ENCODE measurements at places on chromosomes 2 and 18.
A peak's percentile ranks its signal among the peaks of the same experiment; 100 is the strongest.

DNA sequence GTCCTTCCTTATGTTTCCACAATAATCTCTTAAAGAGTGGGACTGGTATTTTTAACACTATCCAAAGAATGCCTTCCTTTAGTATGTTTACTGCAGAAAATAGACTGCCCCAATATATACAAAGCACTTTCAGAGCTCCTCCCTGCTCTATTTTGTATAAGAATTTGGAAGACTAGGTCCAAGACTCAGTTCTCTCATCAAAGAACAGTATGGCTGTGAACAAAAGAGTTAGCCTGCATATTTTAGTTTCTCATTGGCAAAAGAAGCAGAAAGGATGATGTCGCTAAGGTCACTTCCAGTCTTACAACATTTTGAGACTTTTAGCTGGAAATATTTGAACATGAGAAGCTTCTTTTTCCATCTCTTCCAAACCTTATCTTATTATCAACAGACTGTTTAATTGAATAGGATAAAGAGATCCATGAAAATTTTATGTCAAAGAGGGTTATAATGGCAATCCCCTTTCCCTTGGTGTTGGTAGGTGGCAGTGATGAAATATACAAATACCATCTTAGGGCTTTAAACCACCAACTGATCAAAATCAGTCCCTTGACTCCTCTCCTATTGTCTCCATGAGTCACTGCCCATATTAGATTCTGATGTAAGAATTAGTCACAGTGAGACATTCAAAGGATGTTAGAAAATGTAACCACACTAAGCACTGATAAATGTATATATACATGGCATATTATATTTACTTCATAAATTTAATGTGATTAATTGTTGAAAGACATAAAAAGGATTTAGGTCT, 266.9 kb upstream of the DSEL start:
- DNase-seq: no peak

- no peak for DNase-seq
These were observed 245.0 kb downstream of the CLIP4 start for GRCh38 chr2:29360016-29360784.

DNA sequence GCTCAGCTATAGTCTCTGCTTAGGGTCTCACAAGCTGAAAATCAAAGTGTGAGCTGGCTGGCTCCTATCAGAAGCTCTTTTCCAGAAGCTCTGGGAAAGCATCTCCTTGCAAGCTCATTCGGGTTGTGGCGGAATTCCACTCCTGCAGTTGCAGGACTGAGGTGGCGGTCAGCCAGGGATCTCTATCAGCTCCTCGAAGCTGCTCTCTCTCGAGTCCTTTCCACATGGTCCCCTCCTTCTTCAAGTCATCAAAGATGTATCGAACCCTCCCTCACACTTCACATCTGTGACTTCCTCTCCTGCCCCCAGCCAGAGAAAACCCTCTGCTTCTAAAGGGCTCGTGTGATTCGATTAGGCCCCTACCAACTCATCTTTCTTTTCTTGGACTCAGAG, 141.7 kb downstream of the ZFP36L2 start:
- DNase-seq: no peak

- no peak for DNase-seq
These were observed 64.8 kb upstream of the DARS1 start for GRCh38 chr2:136049991-136050920.

DNA sequence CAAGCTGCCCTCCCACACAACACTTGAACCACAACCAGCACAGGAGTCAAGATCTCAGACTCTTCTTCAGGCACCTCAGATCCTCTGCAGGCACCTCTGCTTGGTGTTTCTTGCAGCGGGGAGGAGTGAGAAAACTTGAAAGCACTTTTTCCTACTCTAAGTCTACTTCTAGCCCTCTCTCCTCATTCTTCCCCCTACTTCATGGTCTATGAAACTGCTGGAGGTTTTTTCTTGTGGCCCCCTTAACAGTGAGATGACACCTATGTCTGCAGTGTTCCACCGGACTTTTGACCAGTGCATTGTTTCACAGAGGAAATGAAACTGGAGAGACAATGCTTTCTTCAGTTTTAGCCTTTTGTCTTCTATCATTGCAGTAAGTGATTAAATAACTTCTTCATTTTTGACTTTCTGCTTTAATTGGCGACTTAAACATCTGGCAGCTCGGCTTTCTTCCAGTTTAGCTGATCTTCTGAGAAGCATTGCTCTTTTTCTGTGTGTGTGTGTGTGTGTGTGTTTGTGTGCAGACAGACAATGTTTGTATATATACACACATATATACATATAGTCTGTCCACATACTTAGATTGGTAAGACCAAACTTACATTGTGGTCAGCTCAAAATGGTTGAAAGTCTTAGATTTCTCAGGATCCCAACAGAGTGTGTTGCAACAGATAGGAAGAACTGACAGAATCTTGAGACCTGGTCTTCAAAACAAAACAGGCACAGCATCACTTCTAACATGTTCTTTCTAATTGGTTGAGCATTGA, 1474.0 kb upstream of the TMEFF2 start:
- no peak for DNase-seq

- DNase-seq: no peak
These were observed 158.3 kb downstream of the LDLRAD4 start for GRCh38 chr18:13376841-13377351.

GRCh38 chr2:100818606-100819369, 1.2 kb upstream of the NPAS2 start:
- DNase-seq: no peak

- no peak for DNase-seq
These were observed 12.1 kb downstream of the MAP4K3 start for GRCh38 chr2:39424951-39425350.

GRCh38 chr2:234544659-234545611, 48.1 kb upstream of the ARL4C start:
- DNase-seq: peak; percentile 59

DNA sequence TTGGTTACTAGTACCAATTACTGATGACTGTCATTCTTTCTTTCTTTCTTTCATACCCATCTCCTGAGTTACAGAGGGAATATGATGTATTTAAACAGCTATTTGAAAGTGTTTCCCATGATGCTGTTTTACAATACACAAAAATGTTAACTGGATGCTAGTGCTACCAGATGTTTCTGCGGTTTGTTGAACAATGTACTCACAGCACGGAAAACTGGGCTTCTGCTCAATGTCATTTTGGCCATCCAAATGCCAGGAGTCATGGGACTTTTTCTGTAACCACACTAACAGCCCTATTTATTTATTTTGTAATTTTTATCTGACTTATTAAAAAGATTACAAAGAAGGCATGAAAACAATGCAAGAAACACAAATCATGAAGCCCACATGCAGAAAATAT, 313.8 kb downstream of the RIT2 start:
- DNase-seq: no peak

DNA sequence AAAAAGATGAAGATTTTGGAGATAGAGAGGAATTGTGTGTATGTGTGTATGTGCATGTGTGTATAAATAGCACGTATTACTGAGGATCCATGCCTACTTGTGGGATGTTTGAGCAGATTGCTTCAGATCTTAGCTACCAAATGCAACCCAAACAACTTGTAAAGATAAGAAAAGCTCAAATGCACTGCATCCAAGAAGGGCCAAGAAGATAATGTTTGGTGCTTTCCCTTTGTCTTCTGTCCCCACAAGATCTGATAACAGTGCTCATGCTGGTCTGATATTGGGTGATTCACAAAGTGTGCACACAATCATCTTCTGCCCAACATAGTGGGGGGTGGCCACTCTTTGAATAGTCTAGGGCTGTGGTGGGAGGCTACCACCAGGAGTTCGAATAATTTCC, 284.8 kb upstream of the CYRIA start:
- DNase-seq: no peak

DNA sequence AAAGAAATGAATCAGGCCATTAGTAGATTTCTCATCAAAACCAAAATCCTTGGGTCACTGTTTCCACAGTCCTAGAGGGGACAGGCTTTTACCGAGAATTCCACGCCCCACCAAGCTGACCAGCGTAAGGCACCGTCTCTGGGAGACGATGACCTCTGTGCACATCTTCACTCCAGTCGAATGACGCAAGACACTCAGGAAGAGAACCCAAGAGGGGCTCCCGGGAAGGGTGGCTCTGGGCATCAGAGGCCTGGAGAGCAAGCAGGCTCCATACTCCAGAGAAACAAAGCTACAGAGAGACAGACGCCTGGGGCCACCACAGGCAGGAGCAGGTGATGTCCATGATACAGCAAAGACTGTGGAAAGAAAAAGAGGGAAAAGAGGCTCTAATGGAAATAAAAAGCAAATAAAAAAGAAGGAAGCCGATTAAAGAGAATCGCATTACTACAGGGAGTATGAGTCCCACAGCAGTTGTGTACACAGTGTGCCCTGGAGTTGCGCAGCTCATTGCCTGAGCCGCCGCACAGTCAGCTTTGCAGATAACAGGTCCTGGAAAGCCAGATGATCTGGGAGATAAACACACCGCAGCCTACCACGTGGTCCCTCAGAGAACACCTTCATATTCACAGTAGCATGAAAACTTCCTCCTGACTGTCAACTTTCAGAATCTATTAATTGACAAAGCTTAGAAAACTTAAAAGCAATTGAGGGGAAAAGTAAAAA, 572.7 kb upstream of the SALL3 start:
- no peak for DNase-seq

DNA sequence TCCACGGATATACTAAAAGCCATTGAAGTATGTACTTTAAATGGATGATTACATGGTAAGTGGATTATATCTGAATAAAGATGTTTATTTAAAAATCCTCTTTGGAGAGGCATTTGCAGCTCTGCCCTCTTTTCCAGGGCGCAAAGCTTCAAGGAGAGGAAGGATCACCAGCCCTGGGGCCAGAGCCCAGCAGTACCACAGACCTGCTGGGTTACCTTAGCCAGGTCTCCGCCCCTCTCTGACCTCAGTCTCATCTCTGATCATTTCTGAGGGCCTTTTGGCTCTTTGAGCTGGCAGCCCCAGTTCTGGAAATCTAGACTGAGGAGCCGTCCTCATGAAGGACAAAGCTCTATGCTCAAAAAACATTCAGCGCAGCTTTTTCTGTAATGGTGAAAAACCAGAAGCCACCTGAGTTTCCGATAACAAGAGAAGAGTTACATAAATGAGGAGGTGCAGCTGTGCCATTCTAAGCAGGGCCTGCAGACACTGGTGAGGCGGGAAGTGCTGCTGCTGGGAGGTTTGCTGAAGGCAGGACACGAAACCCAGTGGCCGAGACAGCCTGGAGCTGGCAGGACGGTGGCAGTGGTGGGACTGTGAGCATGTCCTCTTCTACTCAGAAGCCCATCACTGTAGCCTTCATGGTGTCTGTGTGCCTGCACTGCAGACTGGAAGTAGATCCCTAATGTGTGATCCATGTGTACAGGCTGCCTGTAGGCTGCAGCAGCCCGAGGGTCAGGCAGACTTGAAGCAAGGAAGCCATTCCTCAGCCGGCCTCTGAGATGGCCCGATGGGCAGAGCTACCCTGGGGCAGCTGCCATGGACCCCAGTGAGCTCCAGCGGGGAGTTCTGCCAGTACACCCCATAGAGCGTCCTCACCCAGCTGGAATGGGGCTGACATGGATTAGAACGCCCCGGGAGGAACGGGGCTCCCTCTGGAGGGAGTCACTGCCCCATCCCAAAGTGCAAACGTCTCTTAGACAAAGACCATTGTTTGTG, 27.7 kb downstream of the ADRA2B start:
- no peak for DNase-seq

- DNase-seq: no peak
These were observed 1026.2 kb upstream of the ZEB2 start for GRCh38 chr2:145546091-145546490.

- DNase-seq: no peak
These were observed 160.0 kb upstream of the MYO3B start for GRCh38 chr2:170017860-170018532.

GRCh38 chr2:88807237-88807962, 115.9 kb downstream of the RPIA start:
- DNase-seq: no peak

- DNase-seq: no peak
These were observed 7.1 kb downstream of the CIB4 start for GRCh38 chr2:26633993-26634595.

DNA sequence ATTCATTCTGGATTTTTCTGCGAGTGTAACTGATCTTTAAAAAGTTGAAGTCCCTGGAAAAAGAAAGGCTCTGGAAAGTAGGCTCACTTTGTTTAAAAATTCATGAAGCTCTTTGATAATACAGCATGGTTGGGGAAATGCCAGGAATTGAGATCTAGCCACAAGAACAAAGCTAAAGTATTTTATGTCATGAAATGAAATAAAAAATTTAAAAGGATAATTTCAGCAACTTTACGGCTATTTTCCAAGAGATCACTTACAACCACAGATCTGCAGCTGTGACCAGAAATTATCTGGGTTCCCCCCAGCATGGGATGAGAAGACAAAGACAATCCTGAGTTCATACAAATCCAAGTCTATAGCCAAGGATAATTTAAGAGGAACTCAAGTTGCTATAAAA, 25.3 kb upstream of the RFX8 start:
- DNase-seq: no peak

DNA sequence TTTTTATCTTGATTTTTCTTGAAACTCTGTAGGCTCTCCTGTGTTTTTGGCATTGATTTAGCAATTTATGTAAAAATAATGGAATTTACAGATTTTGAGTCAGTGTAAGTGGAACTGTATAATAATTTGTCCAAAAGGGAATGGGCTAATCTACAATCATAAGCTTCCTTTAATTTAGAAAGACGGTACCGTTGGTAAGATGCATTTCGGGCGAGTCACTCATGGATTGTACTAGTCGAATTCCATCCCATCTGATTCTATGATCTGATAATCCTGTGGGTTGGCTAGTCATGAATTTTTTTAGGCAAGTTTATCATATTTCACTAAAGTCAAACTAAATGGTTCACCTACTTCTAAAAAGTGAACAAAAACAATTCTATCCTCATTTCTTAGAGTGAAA, 133.4 kb downstream of the ZNF407 start:
- DNase-seq: no peak

DNA sequence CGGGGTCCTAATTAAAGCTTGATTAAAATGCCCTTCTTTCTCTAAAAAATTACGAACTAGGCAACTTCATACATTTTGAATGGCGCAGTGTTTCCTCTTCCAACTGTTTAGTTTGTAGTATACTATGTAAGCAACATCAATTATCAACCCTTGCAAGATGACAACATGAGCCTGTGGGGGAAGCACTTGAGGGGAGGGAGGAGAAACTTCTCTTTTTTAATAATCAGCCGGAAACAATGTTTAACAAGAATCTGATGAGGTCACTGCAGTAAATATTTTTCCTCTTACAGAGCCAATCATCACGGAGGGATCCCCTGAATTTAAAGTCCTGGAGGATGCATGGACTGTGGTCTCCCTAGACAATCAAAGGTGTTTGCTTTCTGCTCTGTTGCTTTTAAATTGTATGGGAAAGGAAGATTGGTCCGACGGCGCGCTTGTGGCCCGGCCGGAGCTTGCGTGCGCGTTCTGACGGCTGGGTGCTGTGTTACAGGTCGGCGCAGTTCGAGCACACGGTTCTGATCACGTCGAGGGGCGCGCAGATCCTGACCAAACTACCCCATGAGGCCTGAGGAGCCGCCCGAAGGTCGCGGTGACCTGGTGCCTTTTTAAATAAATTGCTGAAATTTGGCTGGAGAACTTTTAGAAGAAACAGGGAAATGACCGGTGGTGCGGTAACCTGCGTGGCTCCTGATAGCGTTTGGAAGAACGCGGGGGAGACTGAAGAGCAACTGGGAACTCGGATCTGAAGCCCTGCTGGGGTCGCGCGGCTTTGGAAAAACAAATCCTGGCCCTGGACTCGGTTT, 5.3 kb upstream of the DLX1 start:
- no peak for DNase-seq

- no peak for DNase-seq
These were observed 68.3 kb downstream of the PTPN4 start for GRCh38 chr2:119827866-119828507.
